Stimulated activated CD8-positive, alpha-beta memory T cell treated with anti-CD3 and anti-CD28 coated beads, Interleukin-15, amount 100 ng/mL, for 1 hour (primary cell): ENCODE measurements at places on chromosomes 13 and 19.

- DNase-seq: no peak
Measured at GRCh38 chr13:23996456-23996855, 99.2 kb upstream of the C1QTNF9B start.

GRCh38 chr13:52906122-52906903, 57.9 kb upstream of the PCDH8 start:
- DNase-seq: no peak

GRCh38 chr19:9406798-9407352, 28.5 kb downstream of the ZNF266 start:
- peak; percentile 9 for DNase-seq

DNA sequence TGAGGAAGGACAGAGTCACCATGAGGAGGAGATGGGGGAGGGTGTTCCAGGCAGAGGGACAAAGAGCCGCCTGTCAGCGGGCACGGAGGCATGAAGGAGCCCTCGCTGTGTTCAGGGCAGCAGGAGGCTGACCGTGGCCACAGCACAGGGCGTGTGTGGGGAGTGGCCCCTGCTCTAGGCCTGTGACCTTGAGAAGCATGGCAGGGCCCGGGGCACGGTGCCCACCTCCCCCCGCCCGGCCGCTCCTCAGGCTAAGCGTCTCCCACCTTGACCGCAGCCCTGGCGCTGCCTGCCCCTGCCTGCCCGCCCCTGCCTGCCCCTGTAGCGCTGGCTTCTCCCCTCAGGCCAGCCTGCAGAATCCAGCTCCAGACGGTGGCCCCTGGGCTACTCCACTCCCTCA, 11.6 kb downstream of the MAP2K2 start:
- no peak for DNase-seq

GRCh38 chr19:662962-663681, at the start of gene RNF126:
Gene RNF126, minus strand, starts transcription at chr19:663214. Its CDS starts 93 bp downstream, at chr19:663121.
- peak; percentile 93 for DNase-seq

- no peak for DNase-seq
Measured at GRCh38 chr19:52226652-52227051, 36.8 kb downstream of the PPP2R1A start.

GRCh38 chr19:48634424-48635262, 2.5 kb downstream of the DBP start:
- DNase-seq: peak; percentile 80

GRCh38 chr13:23348262-23349127, 85.0 kb downstream of the SACS start:
- no peak for DNase-seq

DNA sequence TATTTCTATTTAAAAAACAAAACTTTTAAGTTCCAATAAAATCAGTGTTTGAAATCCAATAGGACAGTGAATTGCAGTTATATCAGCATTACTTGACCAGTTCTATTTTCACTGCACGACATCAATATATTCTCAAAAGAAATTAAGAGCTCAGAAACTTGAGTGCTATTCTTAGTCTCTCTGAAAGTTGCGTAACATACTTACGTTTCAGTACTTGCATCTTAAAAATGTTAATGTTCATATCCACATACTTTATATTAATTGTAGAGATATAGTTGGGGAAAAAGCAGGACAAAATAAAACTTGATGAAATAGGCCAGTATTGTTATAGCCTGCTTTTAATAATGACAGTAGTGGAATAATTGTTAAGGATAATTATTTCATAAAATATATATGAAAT, 720.5 kb upstream of the PCDH9 start:
- no peak for DNase-seq

DNA sequence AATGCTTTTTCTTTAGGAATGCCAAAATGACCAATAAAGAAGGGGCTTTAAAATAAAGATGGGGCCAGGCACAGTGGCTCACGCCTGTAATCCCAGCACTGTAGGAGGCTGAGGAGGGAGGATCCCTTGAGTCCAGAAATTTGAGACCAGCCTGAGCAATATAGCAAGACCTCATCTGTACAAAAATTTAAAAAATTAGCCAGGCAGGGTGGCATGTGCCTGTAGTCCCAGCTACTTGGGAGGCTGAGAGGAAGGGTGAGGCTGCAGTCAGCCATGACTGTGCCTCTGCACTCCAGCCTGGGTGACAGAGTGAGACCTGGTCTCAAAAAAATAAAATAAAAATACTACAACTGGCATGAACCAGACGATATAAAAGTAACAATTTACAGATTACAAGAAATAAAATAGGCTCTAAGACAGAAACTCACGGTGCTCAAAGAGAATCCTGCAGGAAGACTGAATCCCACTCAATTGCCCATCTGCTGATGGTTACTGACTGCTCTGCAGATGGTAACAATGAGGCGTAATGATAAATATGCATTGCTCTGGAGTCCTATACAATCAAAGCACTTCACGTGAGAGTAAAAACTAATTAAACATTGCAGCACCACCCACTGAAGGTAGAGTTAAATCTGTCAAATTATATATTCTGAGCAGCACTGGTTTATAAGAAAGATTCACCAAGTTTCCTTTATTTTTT, 93.2 kb downstream of the LHFPL6 start:
- DNase-seq: no peak

GRCh38 chr13:90385781-90386489, 961.6 kb upstream of the MIR17HG start:
- DNase-seq: no peak

- DNase-seq: no peak
Measured at GRCh38 chr13:84430015-84430414, 547.7 kb upstream of the SLITRK1 start.

DNA sequence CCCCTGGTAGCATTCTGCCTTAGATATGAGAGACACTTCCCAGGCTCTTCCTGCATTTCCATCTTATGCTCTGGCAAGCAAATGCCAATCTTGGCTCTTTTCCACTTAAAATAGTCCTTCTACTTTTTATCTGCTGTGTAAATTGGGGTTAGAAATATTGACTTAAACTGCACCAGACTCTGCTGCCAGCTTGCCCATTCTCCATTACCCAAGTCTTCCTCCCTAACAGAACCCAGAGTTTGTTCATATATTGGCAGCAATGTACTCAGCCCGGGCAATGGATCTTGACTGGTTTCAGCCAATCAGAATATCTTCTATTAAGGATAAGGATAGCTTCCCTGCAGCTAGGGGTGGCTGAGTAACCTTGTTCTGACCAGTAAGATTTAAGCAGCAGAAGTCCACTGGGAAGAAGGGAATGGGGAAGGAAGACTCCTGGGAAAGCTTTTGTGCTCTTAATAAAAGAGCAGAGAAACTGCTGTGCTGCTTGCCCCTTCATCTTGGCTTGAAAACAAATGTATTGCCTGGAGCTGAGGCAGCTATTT, 177.1 kb downstream of the KCNRG start:
- DNase-seq: no peak

DNA sequence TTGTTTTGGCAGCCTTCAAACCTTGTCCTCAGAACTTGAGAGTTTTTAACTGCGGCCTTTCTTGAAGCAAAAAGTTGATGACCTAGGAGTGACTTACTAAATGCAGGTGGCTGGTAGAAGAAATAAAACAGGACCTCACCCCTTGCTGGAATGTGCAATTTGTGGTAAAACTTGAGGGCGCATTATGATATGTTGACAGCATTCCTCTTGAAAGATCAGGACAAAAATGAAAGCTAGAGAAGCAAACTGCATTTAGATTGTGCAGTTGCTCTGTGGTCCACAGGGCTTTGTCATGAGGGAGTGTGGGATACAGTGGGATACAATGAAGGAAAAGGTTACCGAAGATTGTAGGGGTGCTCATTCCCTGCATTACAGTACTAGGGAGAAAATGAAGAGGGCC, 504.2 kb downstream of the GPC6 start:
- DNase-seq: no peak

GRCh38 chr13:84126671-84127171, 244.4 kb upstream of the SLITRK1 start:
- no peak for DNase-seq

- no peak for DNase-seq
Measured at GRCh38 chr19:38831142-38831605, 420 bp downstream of the ECH1 start.

DNA sequence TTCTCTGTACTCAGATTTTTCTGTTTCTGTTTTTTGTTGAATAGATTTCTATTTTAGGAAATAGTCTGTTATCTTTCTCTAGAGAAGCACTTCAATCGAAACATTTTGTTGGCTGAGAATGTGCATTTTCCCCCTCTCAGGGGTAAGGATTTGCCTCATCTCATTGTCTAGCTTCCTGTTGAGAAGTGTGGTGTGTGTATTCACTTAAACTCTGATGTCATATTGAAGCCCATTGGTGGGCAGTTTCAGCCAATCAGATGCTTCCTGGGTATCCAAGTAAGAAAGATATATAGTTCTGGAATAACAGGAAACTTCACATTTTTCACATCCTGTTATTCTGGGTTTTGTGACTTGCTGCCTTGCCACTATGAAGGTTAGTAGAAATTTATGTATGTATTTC, 87.6 kb downstream of the ARHGEF7 start:
- no peak for DNase-seq

GRCh38 chr13:30002577-30002976, 152.2 kb upstream of the UBL3 start:
- no peak for DNase-seq

GRCh38 chr19:35869327-35870123, 1.2 kb downstream of the APLP1 start:
- peak; percentile 55 for DNase-seq

- DNase-seq: no peak
Measured at GRCh38 chr13:108263621-108264355, 5.7 kb upstream of the TNFSF13B start.

DNA sequence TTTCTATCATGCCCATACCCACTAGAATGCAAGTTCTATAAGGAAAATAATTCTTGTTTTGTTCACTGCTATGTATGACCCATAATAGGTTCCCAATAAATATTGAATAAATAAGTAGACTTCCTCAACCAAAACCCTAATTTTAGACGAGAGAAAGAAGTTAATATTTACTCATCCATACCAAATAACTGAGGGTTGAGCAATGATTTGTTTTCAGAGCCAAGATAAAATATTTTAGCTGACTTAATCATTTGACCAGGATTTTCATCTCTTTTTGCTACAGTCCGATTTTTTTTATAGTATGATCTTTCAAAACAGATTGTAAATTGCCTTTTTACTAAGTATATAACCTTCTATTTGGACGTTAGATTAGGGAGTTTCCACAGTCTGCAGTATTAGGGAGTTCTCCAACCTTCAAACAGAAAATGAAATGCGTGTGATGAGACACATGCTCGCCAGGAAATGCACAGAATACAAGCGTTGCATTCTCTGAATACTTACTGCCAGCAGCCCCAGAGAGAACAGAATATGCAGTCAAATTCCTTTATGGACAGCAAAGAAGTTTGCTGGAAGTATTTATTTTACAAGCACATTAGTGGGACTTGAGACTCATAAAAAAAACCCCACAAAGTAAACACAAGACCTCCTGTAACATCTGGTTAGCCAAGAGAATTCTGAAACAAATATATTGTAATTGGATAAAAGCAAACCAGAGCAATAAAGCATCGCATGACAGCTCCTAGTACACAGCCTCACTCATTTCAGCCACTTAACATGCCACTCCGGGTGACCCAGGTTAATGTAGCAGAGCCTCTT, 230.0 kb downstream of the MYO16 start:
- DNase-seq: no peak
